ENCODE measurements at places on chromosomes 12 and 14. TPM values are rescaled to one million over a fixed set of nuclear protein-coding genes. Genes with fewer than 3 reads are reported as not detected.

The HOXC13 gene
- not detected for total RNA-seq

DNA sequence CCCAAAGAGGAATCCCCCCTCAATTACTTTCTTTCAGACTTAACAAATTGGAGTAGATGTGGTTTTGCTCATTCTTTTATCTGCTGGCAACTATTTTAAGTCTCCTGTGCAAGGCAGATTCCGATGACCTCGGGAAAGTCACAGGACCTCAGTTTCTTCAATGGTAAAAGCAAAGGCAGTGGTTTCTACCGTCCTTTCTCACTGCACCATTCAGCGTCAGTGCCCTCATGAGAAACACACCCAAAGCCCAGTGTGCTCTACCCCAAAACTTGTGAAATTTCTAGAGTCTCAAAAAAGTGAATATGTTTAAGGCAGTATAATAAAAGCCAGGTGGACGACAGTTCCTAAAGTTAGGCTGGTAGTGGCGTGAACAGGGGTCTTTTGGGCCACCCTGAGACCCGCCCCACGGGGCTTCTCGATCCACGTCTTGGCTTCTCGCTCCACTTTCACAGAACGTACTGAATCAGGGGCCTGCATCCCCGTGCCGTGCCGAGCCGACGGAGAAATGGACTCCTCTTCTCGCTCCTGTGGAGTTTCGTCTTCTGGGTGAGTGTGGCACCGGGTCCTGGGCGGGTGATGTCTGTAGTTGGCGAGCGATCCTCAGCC lies 1.3 kb upstream of the ARHGAP5 start:
- peak; percentile 82 for DNase-seq
- H3K27me3 ChIP-seq, result no peaks in the 10 kb centered on the region
- peaks cover 25% of the 10 kb centered on the region for H3K4me1 ChIP-seq

GRCh38 chr12:81492131-81492720 lies 266.9 kb downstream of the PPFIA2 start:
- no peaks in the 10 kb centered on the region for H3K4me1 ChIP-seq
- no peak overlapping the region for H3K4me3 ChIP-seq
- H3K27me3 ChIP-seq, result no peaks in the 10 kb centered on the region
- no peaks in the 10 kb centered on the region for H3K36me3 ChIP-seq
- H3K27ac ChIP-seq, result no peak overlapping the region
- no peak for DNase-seq

DNA sequence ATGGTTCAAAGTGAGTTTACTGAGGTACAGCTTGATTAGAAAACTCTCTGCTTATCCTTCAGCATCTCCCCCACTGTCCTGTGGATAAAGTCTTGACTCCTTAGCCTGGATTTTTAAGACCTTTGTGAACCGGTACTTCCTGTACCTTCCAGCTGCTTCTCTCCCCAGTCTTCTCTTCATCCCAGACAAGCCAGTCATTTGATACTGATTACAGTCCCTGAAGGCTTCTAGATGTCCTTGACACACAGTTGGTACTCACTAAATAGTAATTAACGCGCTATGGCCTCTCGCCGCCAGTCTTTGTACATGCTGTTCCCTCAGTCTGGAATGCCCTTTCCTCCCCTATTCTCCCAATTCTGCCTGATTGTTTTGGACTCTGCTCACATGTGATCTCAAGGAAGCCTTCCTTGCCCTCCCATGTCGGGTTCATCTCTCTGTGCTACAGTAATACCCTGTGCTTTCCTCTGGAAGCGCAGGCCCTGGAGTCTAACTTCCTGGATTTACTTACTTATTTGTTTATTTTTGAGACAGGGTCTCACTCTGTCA lies 50.6 kb upstream of the PTGR2 start:
- no peaks in the 10 kb centered on the region for H3K36me3 ChIP-seq
- no peaks in the 10 kb centered on the region for H3K27me3 ChIP-seq

GRCh38 chr14:75274899-75275569 lies 3.6 kb upstream of the FOS start:
- H3K27ac ChIP-seq, result peak overlapping the region; percentile 99
- no peak overlapping the region for H3K4me3 ChIP-seq
- no peaks in the 10 kb centered on the region for H3K27me3 ChIP-seq
- peak; percentile 91 for DNase-seq
- H3K36me3 ChIP-seq, result no peaks in the 10 kb centered on the region
- peaks cover 36% of the 10 kb centered on the region for H3K4me1 ChIP-seq

DNA sequence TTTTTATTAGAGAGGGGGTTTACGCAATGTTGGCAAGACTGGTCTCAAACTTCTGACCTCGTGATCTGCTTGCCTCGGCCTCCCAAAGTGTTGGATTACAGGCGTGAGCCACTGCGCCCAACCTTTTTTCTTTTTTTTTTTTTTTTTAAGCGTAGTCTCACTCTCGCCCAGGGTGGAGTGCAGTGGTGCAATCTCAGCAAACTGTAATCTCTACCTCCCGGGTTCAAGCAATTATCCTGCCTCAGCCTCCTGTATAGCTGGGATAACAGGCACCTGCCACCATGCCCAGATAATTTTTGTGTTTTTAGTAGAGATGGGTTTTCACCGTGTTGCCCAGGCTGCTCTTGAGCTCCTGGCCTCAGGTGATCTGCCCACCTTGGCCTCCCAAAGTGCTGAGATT lies 8.8 kb upstream of the HECTD1 start:
- H3K4me1 ChIP-seq, result no peaks in the 10 kb centered on the region
- H3K36me3 ChIP-seq, result no peaks in the 10 kb centered on the region
- H3K27me3 ChIP-seq, result no peaks in the 10 kb centered on the region

- H3K36me3 ChIP-seq, result peaks cover 21% of the 10 kb centered on the region
- no peak overlapping the region for H3K27ac ChIP-seq
- H3K4me3 ChIP-seq, result no peak overlapping the region
- DNase-seq, result peak; percentile 72
- H3K4me1 ChIP-seq, result peaks cover 71% of the 10 kb centered on the region
Measured at GRCh38 chr12:6871052-6871957, 1.8 kb downstream of the SPSB2 start.

DNA sequence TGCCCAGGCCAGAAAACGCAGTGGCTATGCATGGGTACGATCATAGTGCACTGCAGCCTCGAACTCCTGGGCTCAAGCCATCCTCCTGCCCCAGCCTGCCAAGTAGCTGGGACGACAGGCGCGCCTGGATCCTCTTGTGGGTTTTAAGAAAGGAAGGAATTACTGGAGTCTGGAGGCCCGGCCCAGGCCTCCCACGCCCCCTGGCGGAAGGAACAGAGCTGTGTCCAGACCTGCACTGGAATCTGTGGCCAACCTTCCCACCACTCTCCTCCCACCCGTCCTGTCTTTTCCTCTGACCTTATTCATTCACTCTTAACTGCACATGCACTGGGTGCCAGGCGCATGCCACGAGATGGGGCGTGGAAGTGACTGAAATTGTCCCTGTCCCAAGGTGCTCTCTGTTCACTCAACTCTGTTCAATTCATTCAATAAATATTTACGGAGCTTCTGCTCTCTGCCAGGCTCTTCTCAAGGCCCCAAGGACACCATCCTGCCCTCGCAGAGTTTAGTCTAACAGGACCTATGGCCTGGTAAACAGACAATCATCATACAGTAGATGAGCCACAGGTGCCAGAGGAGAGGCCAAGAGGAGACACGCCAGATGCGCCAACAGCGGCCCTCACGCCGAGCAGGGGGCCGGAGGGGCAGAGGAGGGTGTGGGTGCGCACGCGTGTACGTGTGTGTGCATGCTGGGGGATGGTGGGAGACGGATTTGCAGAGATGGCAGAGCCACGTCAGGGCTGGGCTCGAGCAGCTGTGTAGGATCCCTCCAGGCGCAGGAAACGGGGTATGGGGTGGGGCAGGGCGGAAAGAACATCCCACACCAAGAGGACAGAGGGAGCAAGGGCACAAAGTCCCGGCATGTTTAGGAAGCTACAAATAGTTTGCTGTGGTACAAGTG lies 13.7 kb upstream of the TMEM106C start:
- no peak overlapping the region for H3K27ac ChIP-seq
- no peak overlapping the region for H3K4me3 ChIP-seq
- peaks cover 22% of the 10 kb centered on the region for H3K4me1 ChIP-seq
- H3K36me3 ChIP-seq, result no peaks in the 10 kb centered on the region
